ENCODE measurements at places on chromosomes 3 and 15. TPM values are rescaled to one million over a fixed set of nuclear protein-coding genes. Genes with fewer than 3 reads are reported as not detected.

- no peak for DNase-seq
These were observed 31.5 kb downstream of the APH1B start for GRCh38 chr15:63308947-63309346.

Gene ATG3
- 93.7 TPM for total RNA-seq

GRCh38 chr3:141089339-141090152 is 38.4 kb downstream of the SPSB4 start:
- no peak for DNase-seq

- DNase-seq = no peak
These were observed 103.5 kb upstream of the KCNAB1 start for GRCh38 chr3:156016902-156017301.

Gene LRRC31
- total RNA-seq = not detected

GRCh38 chr3:166993015-166993630 is 387.0 kb downstream of the ZBBX start:
- no peak for DNase-seq

GRCh38 chr3:41792806-41793205 is 169.1 kb downstream of the ULK4 start:
- no peak for DNase-seq

All from Daoy (cell line).